ENCODE measurements at places on chromosomes 5 and 9. TPM values are rescaled to one million over a fixed set of nuclear protein-coding genes. Genes with fewer than 3 reads are reported as not detected.

Gene CRHBP
- polyA plus RNA-seq = not detected

GRCh38 chr5:115068239-115069086, 101.2 kb downstream of the TRIM36 start:
- no peak for DNase-seq

Gene PDGFRB
- polyA plus RNA-seq = not detected

GRCh38 chr9:115815786-115816185, 337.8 kb upstream of the PAPPA start:
- no peak for DNase-seq

Gene UCK1
- polyA plus RNA-seq = 28.8 TPM

DNA sequence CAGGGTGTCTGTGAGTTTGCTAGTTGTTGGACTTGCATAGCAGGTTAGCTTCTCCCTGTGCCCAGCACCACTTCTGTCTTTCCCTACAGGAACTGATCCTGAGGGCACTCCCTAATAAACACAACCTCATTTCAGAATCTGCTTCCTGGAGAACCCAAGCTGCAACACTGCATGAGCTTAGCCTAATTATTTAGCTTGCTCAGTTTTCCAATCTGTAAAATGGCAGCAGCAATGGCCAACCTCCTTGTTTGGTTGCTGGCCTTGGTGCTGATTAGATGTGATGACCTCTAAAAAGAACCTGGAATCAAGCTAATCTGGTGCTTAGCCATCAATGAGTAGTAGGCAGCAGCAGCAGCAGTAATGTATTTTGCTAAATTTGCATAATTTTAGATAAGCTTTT, 133.9 kb downstream of the ADCY2 start:
- DNase-seq = no peak

GRCh38 chr5:135191084-135191826, 157.2 kb upstream of the PITX1 start:
- peak; percentile 71 for DNase-seq

Measured in CD4-positive, CD25-positive, alpha-beta regulatory T cell (primary cell).